Dermis blood vessel endothelial cell (primary cell): ENCODE measurements at places on chromosomes 11 and 22.

GRCh38 chr11:45083544-45084087 is 62.8 kb upstream of the PRDM11 start:
- DNase-seq = peak; percentile 21

DNA sequence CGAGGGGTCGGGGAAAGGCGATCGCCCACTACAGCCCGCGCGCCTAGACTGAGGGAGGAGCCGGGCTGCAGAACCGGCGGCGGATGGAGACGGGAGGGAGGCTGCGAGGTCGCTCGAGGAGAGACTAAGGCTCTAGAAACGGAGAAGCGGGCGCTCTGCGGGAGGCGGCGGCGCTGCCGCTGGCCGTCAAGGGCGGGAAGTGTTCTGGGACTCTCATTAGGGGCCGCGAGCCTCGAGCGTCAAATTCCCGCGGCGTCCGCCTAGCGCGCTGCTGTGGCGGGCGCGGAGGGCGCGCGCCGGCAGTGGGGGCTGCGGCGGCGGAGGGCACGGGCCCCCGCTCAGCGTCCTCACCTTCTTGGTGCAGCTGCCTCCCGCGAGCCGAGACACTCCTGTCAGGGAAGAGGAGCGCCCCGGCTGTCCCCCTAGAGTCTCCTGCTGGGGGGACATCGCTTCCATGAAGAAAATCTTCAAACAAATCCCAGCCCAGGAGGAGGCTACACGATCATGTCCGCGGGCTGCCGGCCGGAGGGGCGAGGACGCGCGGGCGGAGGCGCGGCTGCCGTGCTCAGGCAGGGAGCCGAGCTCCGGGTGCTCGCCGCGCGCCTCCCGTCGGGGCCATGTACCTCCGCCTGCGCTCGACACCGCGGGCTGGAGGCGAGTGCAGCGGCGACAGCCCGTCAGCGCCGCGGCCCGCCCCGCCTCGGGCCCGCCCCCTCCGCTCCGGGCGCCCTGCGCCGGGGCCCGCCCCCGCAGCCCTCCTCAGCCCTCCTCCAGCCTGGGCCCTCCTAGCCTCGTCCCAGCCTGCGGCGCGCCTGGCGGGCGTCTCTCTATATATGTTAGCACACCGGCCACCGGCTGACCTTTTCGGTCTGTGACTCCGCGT is at the start of gene ARHGAP20:
Gene ARHGAP20 (minus strand): TSS at position 662 of the 883 bp plus-strand sequence. CDS start 206 bp downstream, at position 456.
- DNase-seq = peak; percentile 68

- no peak for DNase-seq
These were observed 89.6 kb upstream of the CRYBB3 start for GRCh38 chr22:25109878-25110595.

GRCh38 chr11:62644220-62644619 is 2.2 kb downstream of the GANAB start:
- no peak for DNase-seq

GRCh38 chr22:22050141-22050775 is 67.7 kb upstream of the TOP3B start:
- DNase-seq = no peak

- no peak for DNase-seq
These were observed 110.9 kb upstream of the PITPNB start for GRCh38 chr22:28029956-28030355.

DNA sequence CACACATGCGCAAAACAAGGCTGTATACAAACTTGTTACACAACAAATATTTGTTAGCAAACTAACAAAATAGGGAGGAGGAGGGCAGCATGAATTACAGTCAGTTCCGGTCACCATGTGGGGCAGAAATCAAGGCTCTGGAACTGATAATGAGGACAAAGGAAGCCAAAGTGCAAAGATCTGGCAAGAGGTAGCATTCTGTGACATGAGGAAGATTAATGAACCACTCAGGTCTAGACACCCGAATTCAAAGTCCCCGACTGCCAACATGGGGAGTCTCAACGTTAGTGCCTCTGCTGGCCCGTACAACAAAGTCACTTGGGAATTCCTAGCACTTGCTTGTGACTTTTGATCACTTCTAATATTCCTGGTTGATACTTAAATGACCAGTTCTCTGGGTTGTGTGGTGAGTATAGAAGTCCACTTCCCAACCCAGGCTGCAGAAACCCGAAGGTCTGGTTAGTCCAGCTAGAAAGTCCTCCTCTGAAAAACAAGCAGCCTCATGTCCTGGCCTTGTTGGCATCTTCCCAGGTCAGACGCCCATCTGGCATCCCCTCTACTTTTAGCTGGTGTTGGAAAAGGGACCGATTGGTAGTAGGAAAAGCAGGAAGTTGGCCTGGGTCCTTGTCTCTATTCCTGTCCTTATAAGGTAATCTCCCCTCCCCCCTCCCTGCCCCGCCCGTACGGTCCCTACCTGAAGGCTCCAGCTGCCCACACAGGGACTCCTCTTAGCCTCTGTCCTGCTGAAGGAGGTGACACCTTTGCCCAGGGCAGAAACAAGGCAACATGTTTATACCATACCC is 1.6 kb downstream of the SUN2 start:
- peak; percentile 66 for DNase-seq
